Mononuclear cell (primary cell): ENCODE measurements at places on chromosomes 4 and X. TPM values are rescaled to one million over a fixed set of nuclear protein-coding genes. Genes with fewer than 3 reads are reported as not detected.

The REELD1 gene
- total RNA-seq = 0.31 TPM

The LUZP4 gene
- total RNA-seq = not detected

The BST1 gene
- total RNA-seq = 76.4 TPM

The SPANXC gene
- total RNA-seq = not detected

The MAGEA9B gene
- not detected for total RNA-seq

The LINC00632 gene
- 0.21 TPM for total RNA-seq

The DCAF8L2 gene
- total RNA-seq = 0.10 TPM
